ENCODE measurements at places on chromosomes 12 and 14. TPM values are rescaled to one million over a fixed set of nuclear protein-coding genes. Genes with fewer than 3 reads are reported as not detected.

The TMCC3 gene
- total RNA-seq = 0.19 TPM

The SERPINA4 gene
- total RNA-seq = not detected

The DIO2 gene
- total RNA-seq = not detected

The PIWIL1 gene
- total RNA-seq = not detected

The ADGRD1 gene
- total RNA-seq = not detected

The WSCD2 gene
- total RNA-seq = not detected

The RPL10L gene
- total RNA-seq = not detected

The RTN1 gene
- total RNA-seq = not detected

The DCN gene
- total RNA-seq = not detected

The DDX54 gene
- total RNA-seq = 136 TPM

The SERPINA10 gene
- not detected for total RNA-seq

The FLVCR2 gene
- total RNA-seq = 0.64 TPM

The KRT6B gene
- not detected for total RNA-seq

The GLIPR1 gene
- total RNA-seq = 19.7 TPM

The TMBIM6 gene
- total RNA-seq = 400 TPM
